ENCODE measurements at places on chromosomes 1 and 21.

GRCh38 chr1:160607011-160607671 lies 27.8 kb upstream of the CD84 start:
- no peak for DNase-seq

DNA sequence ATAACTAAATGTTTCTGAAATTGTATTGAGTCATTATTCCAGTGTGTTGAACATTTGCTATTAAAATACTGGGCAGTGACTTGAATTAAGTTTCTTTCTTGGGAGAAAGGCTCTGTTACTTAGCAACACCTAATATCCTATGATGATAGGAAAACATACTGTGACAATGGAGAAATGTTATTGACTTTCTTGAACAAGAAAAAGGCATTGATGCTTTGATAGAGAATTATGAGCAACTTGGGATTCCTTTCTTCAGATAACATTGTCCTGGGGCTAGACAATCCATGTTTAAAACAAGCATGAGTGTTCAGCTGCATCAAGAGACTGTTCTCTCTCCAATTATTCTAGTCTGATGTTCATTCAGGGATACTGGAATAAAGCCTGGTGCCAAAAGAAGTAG lies 215.9 kb upstream of the L1TD1 start:
- no peak for DNase-seq

DNA sequence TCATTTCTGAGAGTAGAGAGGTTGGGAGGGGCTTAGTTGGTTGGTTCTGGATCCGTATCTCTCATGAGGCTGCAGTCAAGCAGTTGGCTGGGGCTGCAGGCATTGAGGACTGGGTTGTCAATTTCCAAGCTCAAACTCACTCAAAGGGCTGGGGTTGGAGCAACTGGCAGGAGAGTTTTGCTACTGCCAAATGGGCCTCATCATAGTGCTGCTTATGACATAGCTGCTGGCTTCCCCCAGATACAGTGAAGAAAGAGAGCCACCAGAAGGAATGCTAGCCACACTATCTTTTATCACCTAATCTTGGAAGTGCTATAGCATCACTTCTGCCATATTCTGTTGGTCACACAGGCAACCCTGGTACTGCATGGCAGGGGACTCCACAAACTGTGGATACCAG lies 363.5 kb upstream of the USP24 start:
- no peak for DNase-seq

- DNase-seq, result no peak
Observed at GRCh38 chr1:179510038-179510437, 65.7 kb downstream of the NPHS2 start.

DNA sequence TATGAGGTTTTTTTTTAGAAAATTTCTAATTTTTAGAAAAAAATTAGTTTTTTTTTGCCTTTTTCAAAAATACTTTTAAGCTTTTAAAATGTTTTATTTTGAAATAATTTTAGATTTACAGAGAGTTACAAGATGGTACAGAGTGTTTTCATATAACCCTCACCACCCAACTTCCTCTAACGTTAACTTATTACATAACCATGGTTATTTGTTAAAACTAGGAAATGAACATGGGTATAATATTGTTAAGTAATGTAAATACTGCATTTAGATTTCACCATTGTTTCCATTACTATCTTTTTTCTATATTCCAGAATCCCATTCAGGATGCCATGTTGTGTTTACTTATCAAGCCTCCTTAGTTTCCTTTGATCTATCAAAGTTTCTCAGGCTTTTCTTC lies 45.2 kb upstream of the ST6GALNAC3 start:
- no peak for DNase-seq

DNA sequence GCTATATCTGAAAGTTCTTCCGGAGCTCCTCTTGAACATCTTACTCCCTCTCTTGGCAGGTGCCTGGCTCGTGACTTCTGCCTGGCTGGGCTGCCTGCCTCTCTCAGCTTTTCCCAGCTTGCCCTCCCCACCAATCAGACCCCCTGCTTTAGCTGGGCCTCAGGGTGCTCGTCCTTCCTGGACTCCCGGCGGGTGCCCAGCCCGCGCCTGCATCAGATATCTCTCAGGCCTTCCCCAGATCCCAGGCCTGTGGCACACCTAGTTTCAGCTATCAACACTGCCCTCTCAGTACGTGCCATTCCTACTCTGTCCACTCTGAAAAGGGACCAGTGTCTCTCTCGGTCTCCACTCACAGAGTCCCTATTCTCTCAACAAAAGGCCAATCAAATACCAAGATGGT lies 96.5 kb upstream of the CLDN14 start:
- DNase-seq, result no peak

DNA sequence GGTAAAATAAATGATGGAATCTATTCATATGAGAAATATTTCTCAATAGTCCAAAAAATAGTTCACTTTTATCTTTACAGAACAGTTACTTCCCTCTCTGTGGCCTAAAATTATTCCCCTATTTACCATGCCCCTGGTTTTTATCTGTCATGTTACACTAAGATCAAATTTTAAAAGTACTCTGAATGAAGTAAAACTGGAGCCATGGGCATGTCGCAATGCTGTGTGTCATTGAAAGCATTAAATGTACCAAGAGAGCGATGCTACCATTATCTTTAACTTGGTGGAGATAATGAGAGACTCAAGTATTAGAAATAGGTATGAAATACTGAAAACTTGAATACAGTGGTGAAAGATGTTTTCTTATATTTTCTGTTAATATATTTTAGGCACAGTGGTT lies 146.2 kb downstream of the KCNT2 start:
- no peak for DNase-seq

DNA sequence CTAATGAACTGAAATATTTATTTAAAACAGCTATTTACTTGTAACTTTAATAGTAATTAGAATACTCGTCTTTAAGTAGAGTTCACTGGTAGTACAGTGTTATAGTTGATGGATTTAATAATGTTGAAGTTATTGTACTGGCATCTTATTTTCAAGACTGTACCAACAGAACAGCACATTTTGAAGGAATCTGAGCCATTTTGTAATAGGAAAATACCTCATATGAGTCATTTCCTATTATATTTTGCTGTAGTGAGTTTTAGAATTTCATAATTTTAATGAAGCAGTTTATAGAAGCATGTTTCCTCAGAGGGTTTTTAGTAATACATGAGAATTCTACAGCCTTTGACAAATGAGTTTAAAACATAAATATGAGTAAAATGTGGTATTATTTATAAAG lies 258.3 kb downstream of the OLFM3 start:
- no peak for DNase-seq

DNA sequence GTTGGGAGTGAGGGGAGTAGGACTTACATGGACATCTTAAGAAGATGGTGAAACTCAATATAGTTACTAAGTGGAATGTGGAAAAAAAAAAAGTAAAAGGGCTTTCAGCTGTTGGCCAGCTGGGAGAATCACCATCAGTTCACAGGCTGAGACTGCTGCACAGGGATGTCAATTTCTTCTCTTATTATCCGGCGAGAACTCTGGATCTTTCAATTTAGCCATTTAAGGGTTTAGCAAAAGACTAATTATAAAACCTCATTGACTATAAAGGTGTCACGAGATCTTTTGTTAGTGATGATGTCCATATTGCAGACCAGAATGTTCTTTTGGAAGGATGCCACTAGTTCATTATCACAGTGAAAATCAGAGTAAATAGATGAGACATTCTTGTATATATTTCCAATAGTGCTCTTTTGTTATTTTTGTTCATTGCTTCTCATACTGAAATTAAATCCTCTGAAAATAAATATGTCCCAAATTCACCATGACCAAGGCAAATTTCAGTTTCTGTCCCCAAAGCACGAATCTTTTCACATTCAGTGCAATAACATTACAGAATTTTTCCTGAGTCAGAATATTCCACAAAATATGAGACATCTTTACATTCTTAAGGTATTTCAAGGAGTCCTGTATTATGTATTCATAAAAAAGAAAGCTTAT lies 266.1 kb downstream of the DNM3 start:
- no peak for DNase-seq

- DNase-seq, result no peak
Observed at GRCh38 chr1:9149837-9150581, 21.1 kb upstream of the GPR157 start.

GRCh38 chr1:8342325-8342724 lies 24.4 kb downstream of the SLC45A1 start:
- DNase-seq, result no peak

DNA sequence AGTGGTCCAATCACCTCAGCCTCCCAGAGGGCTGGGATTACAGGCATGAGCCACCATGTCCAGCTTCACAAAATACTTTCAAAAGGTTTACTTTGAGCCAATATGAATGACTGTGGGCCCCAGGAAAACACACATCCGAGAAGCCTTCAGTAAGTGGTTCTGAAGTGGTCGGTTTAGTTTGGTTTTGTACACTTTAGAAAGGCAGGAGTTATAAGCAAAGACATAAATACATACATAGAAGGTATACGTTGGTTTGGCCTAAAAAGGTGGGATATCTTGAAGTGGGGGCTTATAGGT lies 3.2 kb upstream of the MIB2 start:
- no peak for DNase-seq

Measured in stimulated activated CD4-positive, alpha-beta T cell treated with anti-CD3 and anti-CD28 coated beads, TNF-alpha, amount 100 ng/mL, for 48 hours (primary cell).